ENCODE measurements at places on chromosomes 1 and 21. TPM values are rescaled to one million over a fixed set of nuclear protein-coding genes. Genes with fewer than 3 reads are reported as not detected.

KCNJ15 gene
- total RNA-seq, result 2.3 TPM

SEMA4A gene
- total RNA-seq, result 5.8 TPM

DNA sequence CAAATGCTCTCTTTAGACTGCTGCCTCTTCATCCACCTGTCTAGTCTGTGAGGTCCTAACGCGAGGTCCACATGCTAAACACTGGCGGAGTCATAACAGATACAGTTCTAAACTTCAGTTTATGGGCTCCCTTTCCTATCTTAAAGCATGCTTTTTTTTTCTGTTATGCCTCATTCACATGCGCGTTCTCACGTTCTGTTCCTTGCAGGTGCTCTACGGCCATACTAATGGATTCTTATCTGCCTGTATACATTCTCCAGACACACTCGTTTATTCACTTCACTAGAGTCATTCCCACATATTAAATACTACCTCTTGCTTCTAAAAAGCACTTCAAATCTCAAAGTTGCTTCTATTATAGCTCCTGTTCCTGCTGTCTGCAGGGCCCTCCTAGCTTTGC lies 38.7 kb downstream of the PHC2 start:
- DNase-seq, result no peak

GRCh38 chr1:61836649-61837048 lies 94.4 kb downstream of the PATJ start:
- DNase-seq, result no peak

- no peak for DNase-seq
These were observed 91.7 kb downstream of the CDC14A start for GRCh38 chr1:100443811-100444571.

DNA sequence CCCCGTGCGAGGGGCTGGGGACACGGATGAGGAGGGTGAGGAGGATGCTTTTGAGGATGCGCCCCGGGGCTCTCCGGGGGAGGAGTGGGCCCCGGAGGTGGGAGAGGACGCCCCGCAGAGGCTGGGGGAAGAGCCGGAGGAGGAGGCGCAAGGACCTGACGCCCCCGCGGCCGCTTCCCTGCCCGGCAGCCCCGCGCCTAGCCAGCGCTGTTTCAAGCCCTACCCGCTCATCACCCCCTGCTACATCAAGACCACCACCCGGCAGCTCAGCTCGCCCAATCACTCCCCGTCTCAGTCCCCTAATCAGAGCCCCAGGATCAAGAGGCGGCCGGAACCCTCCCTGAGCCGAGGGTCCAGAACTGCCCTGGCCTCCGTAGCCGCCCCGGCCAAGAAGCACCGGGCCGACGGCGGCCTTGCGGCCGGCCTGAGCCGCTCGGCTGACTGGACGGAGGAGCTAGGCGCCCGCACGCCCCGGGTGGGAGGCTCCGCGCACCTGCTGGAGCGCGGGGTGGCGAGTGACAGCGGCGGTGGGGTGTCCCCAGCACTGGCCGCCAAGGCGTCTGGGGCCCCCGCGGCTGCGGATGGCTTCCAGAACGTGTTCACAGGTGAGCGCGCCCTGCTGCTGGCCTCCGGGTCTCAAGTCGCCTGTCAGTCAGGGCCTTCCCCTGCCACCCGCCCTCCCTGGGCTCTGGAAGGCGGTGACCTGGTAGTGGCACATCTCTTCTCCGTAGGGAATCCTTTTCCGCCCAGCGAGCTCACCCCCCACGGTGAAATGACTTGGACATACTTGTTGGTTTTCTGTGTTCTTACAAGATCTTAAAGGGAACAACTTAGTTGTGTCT lies 1.7 kb downstream of the FMN2 start:
- DNase-seq, result no peak
